ENCODE measurements at places on chromosomes 13 and 19.
A peak's percentile ranks its signal among the peaks of the same experiment; 100 is the strongest.

GRCh38 chr13:63643543-63643942 is 2227.9 kb upstream of the PCDH20 start:
- no peak for DNase-seq

DNA sequence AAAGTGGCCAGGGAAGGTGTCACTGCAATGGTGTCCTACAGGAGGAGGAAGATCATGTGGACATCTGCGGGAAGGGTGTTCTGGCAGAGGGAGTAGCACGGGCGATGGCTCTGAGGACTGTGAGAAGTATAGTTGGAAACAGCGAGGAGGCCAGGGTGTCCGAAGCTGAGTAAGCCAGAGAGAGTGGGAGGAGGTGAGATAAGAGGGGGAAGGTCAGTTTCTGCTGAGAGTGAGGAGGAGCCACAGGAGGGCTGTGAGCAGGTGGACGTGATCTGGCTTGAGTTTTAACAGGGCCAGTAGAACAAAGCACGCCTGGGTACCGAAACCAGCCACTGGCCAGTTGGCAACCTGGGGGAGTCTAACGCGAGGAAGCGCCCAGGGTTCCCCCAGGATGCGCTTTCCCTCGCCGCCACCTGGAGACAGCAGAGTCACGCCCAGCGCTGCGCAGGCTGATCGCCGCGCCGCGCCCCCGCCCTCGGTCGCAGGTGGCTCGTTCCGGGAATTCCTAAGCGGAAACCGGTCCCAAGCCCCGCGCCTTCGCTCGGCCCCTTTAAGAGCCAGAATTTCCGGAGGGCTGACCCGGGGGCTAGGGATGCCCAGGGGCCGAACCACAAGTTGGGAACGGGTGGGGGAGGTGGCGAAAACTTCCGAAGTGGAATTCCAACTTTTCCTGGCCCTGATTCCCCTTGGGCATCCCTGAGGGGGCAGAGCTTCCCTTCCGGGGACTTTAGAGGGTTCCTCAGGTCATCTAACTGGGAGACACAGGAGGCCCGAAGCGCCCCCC is 1.1 kb upstream of the LSR start:
- DNase-seq: no peak

DNA sequence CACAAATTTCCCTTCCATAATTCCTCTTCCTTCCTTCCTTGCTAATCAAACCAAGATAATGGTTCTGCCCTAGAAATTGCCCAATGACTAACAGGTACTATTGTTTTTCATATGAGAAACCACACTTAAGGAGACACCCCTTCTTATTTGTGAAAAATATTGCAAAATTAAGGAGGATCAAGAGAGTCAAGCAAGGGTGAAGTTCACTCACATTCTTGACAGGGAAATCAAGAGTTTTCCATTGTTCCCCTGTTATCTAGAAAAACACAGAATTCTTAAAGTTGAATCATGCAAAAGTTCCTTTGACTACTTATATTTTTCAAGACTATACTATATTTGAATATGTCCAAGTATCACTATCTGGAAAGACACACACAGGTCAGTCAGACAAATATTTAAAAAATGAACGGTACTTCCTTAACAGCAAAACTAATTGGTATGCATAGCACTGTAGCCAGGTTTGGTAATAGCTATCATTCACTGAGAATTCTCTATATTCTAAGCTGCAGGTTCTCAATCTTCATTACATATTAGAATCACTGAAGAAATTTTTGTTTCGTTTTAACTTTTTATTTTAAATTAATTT is 897.2 kb downstream of the DIAPH3 start:
- no peak for DNase-seq

- DNase-seq: no peak
Measured at GRCh38 chr19:6249296-6249695, 30.5 kb downstream of the MLLT1 start.

DNA sequence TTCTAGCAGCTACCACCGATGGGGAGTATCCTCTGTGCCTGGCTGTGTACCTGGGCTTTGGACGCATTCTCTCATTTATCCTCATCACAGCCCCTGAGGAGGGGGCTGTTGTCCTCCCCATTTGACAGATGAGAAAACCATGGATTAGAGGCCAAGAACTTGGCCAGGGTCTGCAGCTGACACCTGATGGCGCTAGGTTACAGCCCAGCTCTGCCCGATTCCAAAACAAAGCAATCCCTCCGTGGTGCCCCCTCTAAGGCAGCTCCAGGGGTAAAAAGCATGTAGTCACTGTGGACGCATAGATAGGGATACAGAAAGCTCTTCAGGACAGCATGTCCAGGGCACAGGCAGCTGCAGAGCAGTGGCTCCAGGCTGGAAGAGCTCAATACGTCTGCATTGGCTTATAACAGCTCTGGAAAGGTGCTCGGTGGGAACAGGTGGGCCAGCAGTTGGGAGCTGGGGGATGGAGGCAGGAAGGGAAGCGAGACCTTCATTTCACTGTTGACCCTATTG is 35.4 kb upstream of the UQCRFS1 start:
- no peak for DNase-seq

DNA sequence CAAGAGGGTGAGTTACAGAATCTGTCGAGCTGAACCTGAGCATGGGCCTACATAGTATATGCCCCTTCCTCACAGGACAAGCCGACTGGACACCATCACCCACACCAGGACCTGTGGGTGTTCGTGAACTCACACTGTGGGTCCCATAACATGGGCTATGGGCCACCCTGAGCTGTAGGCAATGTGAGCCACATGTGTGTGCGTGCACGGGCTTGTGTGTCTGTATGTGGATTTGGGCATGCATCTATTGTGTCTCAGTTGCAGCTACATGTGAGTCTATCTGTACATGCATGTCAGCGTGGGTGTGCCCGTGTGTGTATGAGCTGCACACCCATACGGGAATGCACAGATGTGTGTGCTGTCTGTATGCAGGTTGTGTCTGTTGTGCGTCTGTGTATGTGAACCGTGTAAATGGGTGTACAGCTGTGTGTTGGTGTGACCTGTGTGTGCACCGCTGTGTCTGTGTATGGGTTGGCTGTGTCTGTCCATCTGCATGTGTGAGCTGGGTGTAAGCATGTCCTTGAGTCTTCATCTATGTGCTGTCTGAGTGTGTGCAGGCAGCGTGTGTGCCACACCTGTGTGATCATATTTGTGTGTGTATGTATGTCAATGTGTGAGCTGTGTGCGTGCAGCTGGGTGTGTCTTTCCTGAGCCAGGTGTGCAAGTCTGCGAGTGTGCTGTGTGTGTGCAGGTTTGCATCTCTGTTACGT is 1.7 kb downstream of the NOTCH3 start:
- DNase-seq: no peak

DNA sequence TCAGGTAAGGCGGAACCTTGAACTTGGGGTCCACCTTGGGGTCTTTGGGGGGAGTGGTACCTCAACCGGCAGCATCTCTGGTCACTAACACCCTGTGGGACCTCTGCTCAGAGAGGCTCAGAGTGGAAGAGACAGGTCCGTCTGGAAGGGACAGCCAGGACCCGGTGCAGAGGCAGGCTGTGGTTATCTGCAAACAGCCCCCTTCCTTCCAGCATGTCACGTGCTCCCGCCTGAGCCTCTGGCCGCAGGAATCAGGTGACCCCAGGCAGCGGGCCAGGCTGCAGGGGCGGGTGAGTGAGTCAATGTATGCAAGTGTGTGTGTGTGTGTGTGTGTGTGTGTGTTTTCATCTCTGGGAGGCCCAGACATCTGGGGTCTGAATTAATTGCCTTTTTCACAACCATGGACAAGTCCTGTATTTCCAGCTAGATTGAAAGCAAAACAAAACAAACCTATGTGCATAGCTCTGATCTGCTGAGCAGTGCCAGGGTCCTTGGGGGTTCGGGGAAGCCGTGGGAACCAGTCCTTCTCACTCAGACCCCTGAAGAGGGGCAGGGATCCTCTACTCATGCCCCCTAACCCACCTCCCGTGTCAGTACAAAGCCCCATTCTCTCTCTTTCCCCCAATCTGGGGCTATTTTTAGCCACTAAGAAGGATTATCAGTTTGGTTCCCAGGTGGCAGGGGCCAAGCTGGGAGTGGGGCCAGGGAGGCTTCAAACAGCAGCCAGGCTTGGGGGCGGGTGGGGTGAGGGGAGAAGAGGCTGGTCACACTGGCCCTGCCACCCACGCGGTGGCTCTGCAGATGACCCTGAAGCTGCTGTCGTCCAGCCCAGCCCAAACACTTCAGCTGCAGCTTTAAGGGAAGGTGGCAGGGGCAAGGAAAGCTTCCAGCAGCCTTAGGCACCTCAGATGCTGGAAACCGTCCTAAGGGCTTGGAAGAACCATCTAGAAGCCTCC is 31.4 kb downstream of the CERS4 start:
- peak; percentile 85 for DNase-seq

DNA sequence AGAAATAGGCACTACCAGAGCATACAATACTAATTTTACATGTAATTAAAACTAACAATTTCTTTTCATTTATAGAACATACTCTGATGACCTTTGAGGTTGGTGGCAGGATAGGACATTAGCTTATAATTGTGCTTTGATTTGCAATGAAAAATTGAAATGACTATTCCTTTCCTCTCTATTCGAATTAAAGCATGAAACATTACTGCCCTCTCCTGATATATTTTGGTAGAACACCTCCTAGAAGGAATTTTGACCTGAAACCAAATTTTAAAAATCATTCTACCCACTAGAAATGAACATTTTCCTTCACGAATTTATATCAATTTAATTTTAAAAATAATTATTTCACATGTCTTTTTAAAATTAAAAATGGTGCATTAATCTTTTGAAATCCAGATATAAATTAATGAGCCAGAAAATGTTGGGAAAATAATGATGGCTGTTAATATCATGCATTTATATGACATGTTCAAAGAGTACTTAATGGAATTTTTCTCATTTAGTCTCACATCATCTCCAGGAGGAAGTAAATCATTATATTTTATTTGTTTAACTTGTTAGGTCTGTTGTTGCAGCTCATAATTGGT is 556.3 kb upstream of the ARGLU1 start:
- DNase-seq: peak; percentile 21

DNA sequence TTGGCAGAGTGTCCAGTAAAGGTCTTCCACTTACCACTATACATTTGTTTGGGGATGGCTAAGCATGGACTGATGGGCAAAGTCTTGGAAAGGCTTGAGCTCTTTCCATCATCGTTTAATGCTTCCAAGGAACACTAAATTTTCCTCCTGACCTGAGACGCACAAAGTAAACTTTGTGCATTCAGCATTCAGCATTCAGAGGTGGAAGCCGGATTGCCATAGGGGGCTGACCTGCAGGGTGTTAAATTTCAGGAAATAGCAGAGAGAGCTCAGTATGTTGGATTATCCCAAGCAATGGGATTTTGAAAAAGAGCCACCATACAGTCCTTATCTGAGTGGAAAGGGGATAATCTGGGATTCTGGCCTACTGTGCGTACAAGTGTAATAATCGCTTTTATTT is 14.0 kb downstream of the ZNF552 start:
- no peak for DNase-seq

DNA sequence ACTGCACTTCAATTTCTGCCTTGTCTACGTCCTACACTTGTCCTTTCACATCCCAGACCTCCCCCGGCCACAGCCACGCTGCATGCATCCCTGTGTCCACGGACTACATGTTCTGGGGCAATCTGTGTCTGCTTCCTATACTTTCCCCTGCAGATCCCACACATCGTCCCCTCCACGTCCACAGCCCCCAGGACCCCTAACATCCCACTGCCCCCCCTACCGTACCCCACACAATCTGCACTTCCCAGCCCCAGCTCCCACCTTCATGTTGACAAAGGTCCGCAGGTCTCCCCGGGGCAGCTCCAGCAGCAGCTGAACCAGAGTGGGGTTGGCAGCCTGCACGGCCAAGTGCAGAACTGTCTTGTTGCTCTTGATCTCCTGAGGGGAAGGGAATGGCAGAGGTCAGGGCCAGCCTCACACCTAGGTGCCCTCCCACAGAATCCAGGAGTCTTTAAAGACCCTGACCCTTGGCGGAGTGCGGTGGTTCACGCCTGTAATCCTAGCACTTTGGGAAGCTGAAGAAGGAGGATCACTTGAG is 10.2 kb downstream of the NFKBID start:
- DNase-seq: no peak

DNA sequence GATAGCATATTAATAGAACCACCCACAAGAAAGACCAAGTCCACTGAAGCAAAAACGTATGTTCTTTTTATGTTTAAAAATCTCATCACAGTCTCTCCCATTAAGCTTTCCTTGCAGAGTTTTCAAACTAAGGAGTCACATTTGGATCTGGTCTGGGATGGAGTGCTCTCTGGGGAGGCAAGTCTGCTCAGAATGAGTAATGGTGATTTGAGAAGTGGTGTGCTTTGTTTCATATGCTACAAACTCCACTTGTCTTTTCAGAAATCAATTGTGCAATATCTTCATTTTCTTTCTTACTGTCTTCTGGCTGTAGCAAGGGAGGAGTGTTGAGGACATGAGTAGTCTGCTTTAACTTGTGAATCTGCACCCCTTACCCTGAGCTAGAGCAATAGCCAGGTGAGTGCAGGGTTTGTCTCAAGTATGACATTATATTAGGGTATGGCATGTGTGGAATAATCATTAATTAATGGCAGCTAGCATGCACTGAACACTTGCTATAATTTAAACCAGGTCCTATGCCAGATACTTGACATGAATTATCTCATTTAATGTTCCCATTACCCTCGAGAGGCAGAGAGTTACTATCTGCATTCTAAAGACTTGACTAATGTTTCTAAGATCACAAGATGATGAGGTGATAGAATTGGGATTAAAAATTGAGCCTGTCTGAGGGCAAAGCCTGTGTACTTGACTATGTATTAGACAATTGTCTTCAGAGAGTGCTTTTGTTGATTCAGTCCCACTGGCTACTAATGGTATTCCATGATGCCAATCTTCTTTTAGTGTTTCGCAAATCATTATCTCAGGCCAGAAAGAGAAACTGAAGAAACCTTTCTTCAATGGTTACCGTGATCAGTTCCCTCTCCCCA is 171.8 kb downstream of the GPC6 start:
- DNase-seq: peak; percentile 58
